ENCODE measurements at places on chromosomes 11 and 22. TPM values are rescaled to one million over a fixed set of nuclear protein-coding genes. Genes with fewer than 3 reads are reported as not detected.

DNA sequence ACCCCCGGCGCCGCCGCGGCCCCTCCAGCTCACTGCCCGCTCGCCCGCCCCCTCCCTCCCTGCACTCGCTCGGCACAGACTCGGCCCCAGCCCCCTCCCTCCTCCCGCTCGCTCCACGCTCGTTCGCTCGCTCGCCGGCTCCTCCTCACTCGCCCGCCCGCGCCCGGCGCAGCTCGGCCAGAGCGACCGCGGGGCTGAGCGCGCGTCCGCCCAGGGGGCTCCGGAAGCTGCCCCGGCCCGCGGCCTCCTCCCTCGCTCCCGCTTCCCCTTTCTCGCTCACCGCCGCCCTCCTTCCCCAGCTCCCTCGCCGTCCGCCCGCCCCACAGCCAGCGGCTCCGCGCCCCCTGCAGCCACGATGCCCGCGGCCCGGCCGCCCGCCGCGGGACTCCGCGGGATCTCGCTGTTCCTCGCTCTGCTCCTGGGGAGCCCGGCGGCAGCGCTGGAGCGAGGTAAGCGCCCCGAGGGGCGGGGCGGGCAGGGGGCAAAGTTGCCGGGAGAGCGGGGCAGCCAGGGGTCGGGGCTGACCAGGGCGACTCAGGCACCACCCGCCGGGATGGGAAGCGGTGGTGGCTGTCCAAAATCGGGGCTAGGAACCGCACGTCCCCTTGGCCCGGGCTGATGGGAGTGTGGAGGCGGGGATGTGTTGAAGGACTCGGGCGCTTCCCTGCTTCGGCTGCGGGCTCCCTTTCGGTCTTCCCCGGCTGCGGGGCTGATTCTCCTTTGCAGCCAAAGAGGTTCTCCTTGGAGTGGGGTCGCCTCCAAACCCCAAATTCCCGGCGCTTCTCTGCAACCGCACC lies at the start of gene SEZ6L:
Gene SEZ6L, plus strand, starts transcription at position 148 of the 797 bp plus-strand sequence. Its CDS starts 208 bp downstream, at position 356.
- DNase-seq = no peak

GAL gene
- total RNA-seq = 2.8 TPM

DNA sequence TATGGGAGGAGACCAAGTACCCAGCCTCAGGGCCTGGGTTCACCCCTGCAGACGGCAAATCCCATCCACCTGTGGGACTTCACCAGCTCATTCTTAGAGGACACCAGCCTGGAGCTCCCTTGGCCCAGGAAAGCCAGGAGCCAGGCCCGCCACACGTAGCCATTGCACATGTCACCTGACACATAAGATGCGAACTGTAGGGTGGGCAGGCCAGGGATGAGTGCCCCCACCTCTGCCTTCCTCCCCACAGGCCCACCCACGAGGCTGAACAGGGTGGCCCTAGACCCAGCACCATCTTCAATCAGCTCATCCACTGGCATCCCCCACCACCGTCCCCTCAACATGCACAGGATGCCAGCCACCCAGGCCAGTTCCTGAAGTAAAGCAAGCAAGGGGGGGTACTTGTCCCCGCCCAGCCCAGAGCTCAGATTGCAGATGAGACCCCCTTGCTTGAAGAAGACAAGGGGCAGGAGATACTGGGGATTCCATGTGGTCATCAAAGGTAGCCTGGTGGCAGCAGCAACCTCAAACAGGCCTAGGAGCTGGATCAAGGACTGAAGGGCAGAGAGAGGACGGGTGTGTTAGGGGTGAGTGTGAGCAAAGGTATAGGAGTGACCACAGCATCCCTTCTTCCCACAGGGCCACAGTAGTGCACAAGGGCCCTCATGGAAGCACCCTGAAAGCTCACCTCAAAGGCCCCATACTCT lies 45.6 kb downstream of the IGLL5 start:
- DNase-seq = no peak

GRCh38 chr11:3865388-3866193 lies 10.1 kb downstream of the STIM1 start:
- no peak for DNase-seq

DNA sequence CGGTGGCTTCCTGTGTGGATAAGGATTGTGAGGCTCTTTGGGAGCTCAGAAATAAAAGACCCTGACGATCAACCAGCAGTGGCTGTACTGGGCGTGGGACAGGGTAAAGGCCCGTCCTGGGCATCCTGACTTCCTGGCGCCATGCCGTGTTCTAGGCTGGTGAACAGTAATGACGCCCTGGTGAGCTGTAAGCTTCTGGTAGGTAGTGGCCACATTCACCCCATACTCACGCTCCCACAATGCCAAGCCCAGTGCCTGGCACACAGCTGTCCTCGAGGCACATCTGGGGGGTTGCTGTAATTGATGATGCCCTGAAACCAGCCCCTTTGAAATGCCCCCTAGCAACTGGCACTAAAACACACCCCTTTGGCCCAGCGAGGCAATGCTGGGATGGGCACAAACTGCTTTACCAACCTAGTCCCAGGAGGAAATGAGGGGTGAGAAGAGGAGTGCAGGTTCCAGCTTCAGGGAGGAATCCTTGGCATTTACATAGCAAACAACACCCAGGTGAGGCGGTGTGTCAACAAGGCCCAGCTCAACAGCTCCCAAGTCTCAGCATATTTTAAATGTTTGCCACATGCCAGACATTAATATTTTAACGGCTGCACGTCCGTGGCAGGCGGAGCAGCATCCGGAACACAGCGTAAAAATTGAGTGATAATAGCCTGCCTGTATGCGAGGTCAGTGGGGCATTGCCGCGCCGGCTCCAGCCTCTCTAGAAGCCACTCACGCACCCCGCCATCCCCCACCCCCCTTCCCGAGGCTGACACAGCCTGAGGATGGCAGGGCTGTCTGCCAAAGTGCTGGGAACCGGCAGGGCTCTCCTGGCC lies 79.3 kb downstream of the DSCAML1 start:
- DNase-seq = no peak

DNA sequence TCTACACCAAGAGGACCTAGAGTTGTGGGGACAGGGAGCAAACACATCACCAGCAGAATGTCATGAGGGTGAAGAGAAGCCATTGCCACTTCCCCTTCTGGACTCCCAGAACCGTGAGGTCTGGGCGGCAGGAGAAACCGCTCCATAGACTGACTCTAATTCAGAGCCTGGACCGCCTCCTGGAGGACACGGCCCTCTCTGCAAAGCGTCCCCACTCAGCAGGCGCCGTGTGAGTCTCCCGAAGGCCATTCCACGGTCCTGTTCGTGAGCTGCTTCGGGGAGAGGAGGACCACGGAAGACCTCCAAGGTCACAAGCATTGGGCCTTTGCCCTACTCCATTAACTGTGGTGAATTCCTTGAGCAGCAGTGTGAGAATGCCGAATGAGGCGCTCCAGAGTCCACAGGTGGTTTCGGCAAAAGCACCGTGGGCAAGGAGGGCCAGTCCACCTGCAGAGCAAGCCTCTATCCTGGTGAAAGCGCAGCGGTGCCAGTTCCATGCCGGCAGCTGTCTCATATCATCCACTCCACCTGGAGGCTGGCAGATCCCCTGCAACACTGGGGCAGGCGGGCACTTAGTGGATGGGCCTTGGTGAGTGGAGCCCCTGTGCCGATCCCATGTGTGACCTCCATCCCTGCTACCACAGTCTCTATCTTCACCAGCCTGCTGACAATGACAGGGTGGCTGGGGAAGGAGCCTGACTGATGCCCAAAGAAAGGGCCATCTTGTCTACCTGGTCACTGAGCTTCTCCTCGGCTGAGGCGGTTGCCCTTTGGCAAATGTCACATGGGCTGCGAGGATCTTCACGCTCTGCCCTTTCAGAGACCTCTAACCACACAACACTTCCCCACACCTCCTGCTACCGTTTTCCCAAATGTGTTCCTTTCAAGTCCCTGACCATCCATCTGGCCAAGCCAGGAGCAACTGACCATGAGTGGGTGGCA lies 7.5 kb downstream of the C11orf21 start:
- DNase-seq = no peak

DNA sequence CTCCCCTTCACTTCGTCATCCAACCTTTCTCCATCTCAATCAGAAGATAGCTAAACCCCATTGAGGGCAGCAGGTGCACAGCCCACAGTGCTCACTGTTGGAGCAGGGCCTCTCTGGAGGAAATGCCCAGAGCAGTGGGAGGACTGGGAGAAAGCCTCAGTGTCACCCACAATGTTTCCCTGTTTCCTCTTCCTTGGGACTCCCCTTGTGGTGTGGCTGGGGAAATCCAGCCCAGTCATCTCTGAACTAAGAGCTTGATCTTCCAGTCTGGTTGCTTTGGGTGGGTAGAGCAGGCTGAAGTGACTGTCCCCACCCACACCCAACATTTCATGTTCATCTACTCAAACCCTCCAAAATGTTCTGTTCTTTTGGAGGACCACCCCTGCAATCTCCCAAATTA lies 29.8 kb upstream of the EED start:
- DNase-seq = no peak

DNA sequence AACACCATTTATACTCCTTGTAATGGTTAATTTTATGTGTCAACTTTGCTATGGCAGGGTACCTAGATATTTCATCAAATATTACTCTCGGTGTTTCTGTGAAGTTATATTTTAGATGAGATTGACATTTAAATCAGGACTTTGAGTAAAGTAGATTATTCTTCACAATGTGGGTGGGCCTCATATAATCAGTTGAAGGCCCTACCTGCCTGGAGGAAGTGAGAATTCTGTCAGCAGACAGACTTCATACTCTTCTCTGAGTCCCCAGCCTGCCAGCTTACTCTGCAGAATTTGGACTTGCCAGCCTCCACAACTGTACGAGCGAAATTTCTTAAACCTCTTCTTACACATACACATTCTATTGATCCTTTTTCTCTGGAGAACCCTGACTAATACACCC lies 49.3 kb upstream of the SYT9 start:
- DNase-seq = no peak

SCN4B gene
- total RNA-seq = 0.92 TPM
